Renal cortex interstitium (tissue), 15 donors: ENCODE measurements at places on chromosomes 13 and 19. TPM values are rescaled to one million over a fixed set of nuclear protein-coding genes. Genes with fewer than 3 reads are reported as not detected.

The SLC1A5 gene
- 42.0 TPM for polyA plus RNA-seq

The UNC13A gene
- 0.18 TPM for polyA plus RNA-seq

The NXNL1 gene
- polyA plus RNA-seq: 0.26 TPM

The PEAK3 gene
- polyA plus RNA-seq: 0.09 TPM

The DIRAS1 gene
- 2.9 TPM for polyA plus RNA-seq

The FGF9 gene
- 15.4 TPM for polyA plus RNA-seq

The CABP5 gene
- not detected for polyA plus RNA-seq

The TMEM255B gene
- polyA plus RNA-seq: 7.0 TPM

The SBK2 gene
- 1.8 TPM for polyA plus RNA-seq

The CLC gene
- polyA plus RNA-seq: 3.7 TPM

The ZIC5 gene
- polyA plus RNA-seq: 0.01 TPM

The PTPRS gene
- polyA plus RNA-seq: 79.6 TPM

The ZNF585A gene
- polyA plus RNA-seq: 15.9 TPM

The PLK5 gene
- polyA plus RNA-seq: 0.11 TPM

The FXYD3 gene
- polyA plus RNA-seq: 16.6 TPM

The MBD3L2 gene
- not detected for polyA plus RNA-seq

The CIC gene
- 62.6 TPM for polyA plus RNA-seq

The LHB gene
- polyA plus RNA-seq: not detected

The CELF5 gene
- polyA plus RNA-seq: 1.7 TPM

The GPR4 gene
- polyA plus RNA-seq: 6.5 TPM

The CRLF1 gene
- polyA plus RNA-seq: 5.8 TPM

The ZNF497 gene
- polyA plus RNA-seq: 3.7 TPM

The KIR2DL4 gene
- polyA plus RNA-seq: not detected

The JSRP1 gene
- polyA plus RNA-seq: 0.56 TPM

The CDX2 gene
- polyA plus RNA-seq: not detected

The ADPRHL1 gene
- 4.4 TPM for polyA plus RNA-seq

The SIAH3 gene
- polyA plus RNA-seq: 0.75 TPM

The GAPDHS gene
- not detected for polyA plus RNA-seq

The RNF17 gene
- not detected for polyA plus RNA-seq

The OR7A5 gene
- polyA plus RNA-seq: not detected

The LRRC4B gene
- polyA plus RNA-seq: 26.0 TPM

The CEACAM19 gene
- 12.5 TPM for polyA plus RNA-seq

The IRGC gene
- not detected for polyA plus RNA-seq

The CGB7 gene
- 1.2 TPM for polyA plus RNA-seq

The ACP7 gene
- 0.72 TPM for polyA plus RNA-seq

The FAM216B gene
- not detected for polyA plus RNA-seq

The TRPC4 gene
- polyA plus RNA-seq: 4.4 TPM

The CTXN1 gene
- 12.7 TPM for polyA plus RNA-seq

The CCDC194 gene
- 2.3 TPM for polyA plus RNA-seq

The PRKCG gene
- polyA plus RNA-seq: 0.43 TPM

The SIGLEC12 gene
- 0.38 TPM for polyA plus RNA-seq

The HIPK4 gene
- not detected for polyA plus RNA-seq
